B cell (primary cell): ENCODE measurements at places on chromosomes 11 and 22.

DNA sequence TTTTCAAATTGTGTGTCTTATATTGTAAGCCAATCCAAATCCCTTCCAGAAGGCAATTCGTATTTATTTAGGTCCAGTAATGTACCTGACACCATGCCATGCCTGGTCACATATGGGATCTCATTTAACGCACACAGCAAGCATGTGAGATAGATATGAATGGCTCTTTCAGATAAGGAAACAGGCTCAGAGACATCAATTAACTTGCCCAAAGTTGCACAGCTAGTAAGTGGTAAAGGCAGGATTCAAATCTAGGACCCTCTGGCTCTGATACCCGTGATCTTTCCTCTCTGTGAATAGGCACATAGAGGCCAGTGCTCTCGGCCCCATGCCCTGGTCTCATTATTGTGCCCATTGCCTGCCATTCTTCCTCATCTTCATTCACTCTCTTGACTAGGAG lies 34.3 kb downstream of the KCNJ4 start:
- H3K4me3 ChIP-seq = no peak overlapping the region
- H3K27ac ChIP-seq = no peak overlapping the region
- H3K27me3 ChIP-seq = no peaks in the 10 kb centered on the region
- H3K4me1 ChIP-seq = no peaks in the 10 kb centered on the region

DNA sequence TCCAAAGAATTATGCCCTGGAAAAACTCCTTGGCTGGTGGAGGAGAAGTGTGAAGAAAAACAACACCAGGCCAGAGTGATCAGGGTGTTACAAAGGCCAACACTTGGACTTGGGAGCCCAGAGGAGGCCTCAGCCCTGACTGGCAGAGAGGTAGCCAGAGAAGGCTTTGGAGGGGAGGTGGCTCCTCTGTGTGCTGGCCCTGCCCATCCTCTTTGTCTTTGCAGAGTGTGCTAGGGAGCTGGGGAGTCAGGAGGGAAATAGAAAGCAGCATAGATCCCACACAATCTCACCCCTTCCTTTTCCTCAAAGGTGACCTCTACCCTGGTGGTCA lies 12.0 kb upstream of the P2RY6 start:
- no peaks in the 10 kb centered on the region for H3K4me1 ChIP-seq
- DNase-seq = no peak
- H3K27ac ChIP-seq = no peak overlapping the region
- no peaks in the 10 kb centered on the region for H3K36me3 ChIP-seq
- no peak overlapping the region for H3K4me3 ChIP-seq

GRCh38 chr11:73210916-73211667 lies 7.0 kb upstream of the P2RY2 start:
- H3K4me3 ChIP-seq = no peak overlapping the region
- no peaks in the 10 kb centered on the region for H3K36me3 ChIP-seq
- no peaks in the 10 kb centered on the region for H3K27me3 ChIP-seq
- no peak overlapping the region for H3K27ac ChIP-seq
- H3K4me1 ChIP-seq = peaks cover 14% of the 10 kb centered on the region
- no peak for DNase-seq

GRCh38 chr22:29144786-29145160 lies 60.9 kb upstream of the EMID1 start:
- no peak for DNase-seq
- no peak overlapping the region for H3K4me3 ChIP-seq
- H3K36me3 ChIP-seq = no peaks in the 10 kb centered on the region
- no peaks in the 10 kb centered on the region for H3K4me1 ChIP-seq

DNA sequence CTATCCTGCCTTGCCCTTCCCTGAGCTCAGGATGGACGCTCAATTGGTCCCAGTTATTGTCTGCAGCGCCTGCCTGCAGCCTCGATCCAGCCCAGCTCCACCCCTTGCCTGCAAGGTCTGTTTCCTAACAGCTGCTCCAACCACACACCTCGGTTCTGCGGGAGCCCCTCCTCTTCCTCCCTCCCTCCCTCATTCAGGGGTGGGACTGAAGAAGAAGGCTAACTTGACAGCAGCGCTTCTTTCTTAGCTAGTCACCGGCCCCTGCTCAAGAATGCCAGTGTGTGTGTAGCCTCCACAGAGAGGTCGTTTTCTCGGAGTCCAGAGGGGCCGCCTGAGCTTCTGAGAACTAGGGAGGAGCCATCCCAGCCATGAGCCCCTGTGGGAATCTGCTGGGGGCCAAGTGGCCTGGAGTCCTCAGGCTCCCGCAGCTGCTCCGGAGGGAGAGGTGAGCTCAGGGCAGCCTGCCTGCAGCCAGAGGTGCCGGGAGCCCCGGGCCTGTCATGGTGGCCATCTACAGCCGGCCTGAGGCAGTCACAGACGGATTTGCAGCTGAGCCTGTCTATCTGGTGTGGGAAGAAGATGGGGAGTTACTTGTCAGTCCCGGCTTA lies 36.1 kb downstream of the LIMK2 start:
- peak; percentile 35 for DNase-seq
- H3K27ac ChIP-seq = no peak overlapping the region
- H3K27me3 ChIP-seq = no peaks in the 10 kb centered on the region
- H3K36me3 ChIP-seq = no peaks in the 10 kb centered on the region

GRCh38 chr11:11841723-11842420 lies at the start of gene USP47:
USP47 (plus strand) TSS chr11:11841972; CDS start chr11:11842186, 214 bp downstream.
- H3K4me1 ChIP-seq = peaks cover 31% of the 10 kb centered on the region
- peak; percentile 96 for DNase-seq
- H3K36me3 ChIP-seq = no peaks in the 10 kb centered on the region
- no peaks in the 10 kb centered on the region for H3K27me3 ChIP-seq
- peak within 1 kb of the TSS; percentile 92 for H3K4me3 ChIP-seq

DNA sequence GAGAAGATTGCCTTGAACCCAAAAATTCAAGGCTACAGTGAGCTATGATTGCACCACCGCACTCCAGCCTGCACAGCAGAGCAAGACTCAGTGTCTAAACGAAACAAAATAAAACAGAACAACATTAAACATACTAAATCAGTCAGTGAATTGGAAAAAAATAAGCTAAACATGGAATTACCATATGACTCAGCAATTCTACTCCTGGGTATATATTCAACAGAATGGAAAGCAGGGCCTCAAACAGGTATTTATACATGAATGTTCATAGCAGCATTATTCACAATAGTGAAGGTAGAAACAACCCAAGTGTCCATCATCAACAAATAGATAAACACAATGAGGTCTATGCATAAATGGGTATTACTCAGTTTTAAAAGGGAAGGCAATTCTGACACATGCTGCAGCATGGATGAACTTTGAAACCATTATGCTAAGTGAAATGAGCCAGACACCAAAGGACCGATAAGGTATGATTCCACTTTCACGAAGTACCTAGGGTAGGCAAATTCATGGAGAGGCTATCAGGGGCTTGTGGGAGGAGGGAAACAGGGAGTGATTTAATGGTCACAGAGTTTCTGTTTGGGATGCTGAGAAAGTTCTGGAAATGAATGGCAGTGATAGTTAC lies 15.5 kb downstream of the NTM start:
- no peak for DNase-seq
- peaks cover 3% of the 10 kb centered on the region for H3K27me3 ChIP-seq
- H3K4me1 ChIP-seq = no peaks in the 10 kb centered on the region
- H3K27ac ChIP-seq = no peak overlapping the region
- H3K4me3 ChIP-seq = no peak overlapping the region

DNA sequence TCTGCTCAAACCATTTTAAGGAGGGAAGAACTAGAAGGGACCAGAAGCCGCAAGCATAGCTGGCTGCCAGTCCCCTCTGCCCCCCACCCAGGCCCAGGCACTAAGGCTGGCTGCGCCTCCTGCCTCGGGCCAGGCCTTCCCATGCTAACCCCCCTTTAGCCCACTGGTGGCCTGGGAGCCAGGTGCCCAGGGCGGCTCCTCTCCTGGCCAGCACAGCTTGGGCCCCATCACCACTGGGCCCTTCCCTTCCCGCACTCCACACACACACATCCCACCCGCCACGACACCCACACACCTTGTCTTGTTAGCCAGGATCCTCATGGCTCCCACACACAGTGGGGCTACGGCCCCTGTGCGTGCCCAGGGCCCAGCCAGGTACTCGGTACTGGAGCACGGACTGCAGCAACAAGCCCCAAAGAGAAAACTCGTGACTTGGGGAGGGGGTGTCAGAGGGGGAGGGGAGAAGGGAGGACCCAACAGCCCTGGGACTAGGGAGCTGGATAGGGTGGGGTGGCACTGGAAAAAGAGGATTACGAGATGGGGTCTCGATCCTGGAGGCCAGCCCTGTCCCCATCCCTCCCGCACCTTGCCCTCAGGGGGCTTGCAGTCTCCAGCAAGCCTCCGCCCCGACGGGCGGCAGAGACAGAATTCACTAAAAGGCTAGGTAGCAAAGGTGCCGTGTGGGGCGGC lies 16.0 kb downstream of the BCL9L start:
- peaks cover 54% of the 10 kb centered on the region for H3K4me1 ChIP-seq
- DNase-seq = no peak
- H3K27ac ChIP-seq = no peak overlapping the region
- no peaks in the 10 kb centered on the region for H3K27me3 ChIP-seq
- H3K36me3 ChIP-seq = no peaks in the 10 kb centered on the region

DNA sequence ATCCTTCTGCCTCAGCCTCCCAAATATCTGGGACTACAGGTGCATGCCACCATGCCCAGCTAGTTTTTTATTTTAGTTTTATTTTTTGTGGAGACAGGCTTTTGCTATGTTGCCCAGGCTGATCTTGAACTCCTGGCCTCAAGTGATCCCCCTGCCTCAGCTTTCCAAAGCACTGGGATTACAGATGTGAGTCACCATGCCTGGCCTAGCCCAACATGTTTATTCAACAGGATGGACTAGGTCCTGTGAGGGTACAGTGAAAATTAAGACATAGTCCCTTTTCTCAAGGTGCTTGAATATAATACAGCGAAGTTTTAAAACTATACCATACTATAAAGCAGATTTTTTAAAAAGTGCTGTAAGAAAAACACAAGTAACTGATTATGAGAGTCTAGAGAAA lies 45.2 kb upstream of the EED start:
- H3K4me1 ChIP-seq = peaks cover 21% of the 10 kb centered on the region
- no peak overlapping the region for H3K4me3 ChIP-seq
- H3K36me3 ChIP-seq = no peaks in the 10 kb centered on the region
- H3K27me3 ChIP-seq = no peaks in the 10 kb centered on the region
